ENCODE measurements at places on chromosomes 6 and 20.

DNA sequence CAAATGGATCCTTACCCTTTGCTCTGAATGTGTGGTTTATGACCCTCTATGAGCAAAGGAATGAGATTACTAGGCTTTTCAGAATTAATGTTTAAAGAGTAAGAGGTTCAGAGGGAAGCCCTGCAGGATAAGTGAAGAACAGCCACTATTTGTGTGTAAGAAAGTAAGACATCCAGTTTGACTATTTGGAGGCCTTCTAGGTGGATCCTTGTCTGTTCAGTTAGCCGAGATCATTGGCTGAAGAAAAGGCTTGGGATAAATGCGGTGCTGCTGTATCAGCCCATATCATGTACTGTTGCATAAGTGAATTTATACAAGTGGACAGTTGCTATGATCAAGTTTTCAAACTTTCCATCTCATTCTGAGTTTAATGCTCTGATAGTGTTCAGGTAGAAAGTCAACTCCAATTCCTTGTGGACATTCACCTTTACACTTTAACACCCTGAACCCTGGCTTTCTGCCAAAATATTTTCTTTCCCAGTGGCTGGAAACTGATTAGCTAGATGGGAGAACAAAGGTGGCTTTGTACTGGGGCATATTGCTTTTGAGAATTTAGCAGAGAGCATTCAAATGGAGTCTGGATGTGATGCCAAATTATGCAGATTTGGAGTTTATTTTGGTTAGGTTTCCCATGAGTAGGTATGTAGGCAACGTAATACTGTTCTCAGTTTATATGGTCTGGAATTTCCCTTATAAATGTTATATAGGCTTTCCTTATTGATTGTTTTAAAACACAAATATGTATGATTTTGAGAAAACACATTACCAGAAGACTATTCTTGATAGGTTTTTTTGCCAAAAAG lies 15.0 kb downstream of the PARD6B start:
- DNase-seq, result no peak

DNA sequence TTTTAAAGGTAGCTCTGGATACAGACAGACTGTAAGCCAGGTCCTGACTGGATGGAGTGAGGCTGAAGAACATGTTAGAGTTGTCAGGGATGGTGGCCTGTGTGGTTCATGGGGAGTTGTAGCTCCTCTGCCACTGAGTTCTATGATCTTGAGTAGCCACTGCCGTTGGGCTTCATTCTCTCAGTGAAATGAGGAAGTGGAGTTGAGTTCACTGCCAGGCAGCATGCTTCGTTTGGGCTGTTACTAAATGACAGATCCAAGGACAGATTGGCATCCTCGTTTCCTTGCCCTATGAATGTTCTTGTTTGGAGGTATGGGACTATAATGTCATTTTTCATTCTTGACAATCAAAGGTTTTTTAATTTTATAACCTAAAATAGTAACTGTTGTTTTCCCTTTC lies 37.2 kb downstream of the SCAND1 start:
- no peak for DNase-seq

DNA sequence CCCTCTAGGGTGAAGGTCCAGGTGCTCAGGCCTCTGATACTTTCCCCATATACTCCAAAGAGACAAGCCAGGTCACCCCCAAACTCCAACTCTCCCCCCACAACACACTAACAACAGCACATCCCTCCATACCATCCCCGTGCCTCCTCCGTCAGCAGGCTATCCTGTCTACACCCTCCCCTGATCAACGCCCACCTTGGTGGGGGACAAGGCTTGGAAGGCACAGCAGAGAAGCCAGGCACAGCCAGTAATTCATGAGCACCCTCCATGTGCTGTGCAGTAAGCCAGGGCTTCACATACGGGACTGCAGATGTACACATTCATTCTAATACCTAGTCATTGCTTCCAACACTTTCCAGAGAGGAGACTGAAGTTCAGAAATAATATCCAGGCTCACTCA lies 57.6 kb downstream of the TRERF1 start:
- DNase-seq, result no peak

DNA sequence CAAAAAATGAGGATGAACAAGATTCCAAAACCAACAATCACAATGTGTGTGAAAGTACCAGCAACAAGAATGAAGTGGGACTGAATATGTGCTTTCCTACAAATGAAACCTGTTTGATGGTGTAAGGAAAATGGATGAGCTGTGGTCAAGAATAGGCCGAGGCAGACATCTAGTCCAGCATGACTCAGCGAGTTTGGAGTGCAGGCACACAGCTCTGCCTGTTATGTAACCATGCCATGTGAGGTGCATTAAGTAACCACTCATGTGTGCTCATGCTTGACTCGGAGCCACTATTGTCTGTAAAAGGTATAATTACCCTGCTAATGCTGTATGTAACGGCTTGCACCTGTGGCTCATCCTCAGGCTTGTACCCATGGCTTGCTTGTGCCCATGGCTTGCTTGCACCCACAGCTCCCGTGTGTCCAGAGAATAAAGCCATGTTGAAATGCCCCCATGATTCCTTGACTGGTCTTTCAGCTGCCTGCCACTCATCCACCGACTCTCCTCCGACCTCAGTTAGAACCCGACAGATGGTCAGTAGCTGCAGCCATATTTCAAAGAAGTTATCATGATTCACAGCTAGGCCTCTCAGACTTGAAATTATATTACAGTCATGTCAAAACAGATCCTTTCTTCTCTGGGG lies 98.7 kb downstream of the BACH2 start:
- DNase-seq, result no peak

Data from omental fat pad (tissue), 4 donors.